ENCODE measurements at places on chromosomes 12 and 14.
A peak's percentile ranks its signal among the peaks of the same experiment; 100 is the strongest.

DNA sequence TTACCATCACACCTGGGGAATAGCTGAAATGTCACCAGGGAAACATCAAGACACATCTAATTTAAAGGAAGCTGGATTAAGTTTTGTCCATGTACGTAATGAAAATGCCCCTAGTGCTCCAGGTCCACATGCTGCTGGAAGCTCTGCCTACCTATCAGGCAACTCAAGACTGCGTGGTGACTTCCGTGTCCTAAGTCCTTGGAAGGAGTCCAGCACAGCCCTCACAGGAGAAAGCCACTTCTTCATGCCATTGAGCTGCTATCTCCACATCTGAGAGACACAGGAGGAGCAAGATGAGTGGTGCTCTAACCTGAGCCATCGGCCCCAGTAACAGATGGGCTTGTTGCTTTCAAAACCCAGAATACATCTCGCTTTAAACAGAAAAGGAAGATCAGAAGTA is 316.4 kb downstream of the DPF3 start:
- DNase-seq, result no peak

- no peak for DNase-seq
Measured at GRCh38 chr12:21552635-21553328, 26.7 kb downstream of the SPX start.

- no peak for DNase-seq
Measured at GRCh38 chr14:56807386-56808109, 2.7 kb downstream of the OTX2 start.

GRCh38 chr14:34098045-34098984 is 147.4 kb upstream of the EGLN3 start:
- no peak for DNase-seq

GRCh38 chr14:52011523-52011922 is 22.2 kb downstream of the RTRAF start:
- no peak for DNase-seq

DNA sequence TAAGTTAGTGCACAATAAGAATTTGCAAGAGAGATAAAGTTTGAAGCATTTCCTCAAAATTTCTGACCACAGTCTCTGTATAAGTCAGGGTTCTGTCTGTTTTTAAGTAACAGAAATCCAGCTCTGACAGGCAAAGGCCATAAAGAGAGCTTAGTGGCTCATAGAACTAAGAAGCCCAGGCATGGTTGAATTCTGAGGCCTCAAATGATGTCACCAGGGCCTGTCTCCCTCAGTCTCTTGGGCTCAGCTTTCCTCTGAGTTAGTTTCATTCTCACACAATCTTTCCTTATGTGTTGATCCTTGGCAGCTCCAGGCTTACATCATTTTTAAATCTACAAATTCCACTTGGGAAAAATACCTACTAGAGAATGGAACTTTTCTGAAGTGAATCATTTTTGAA is 173.4 kb upstream of the ATP2B1 start:
- no peak for DNase-seq

DNA sequence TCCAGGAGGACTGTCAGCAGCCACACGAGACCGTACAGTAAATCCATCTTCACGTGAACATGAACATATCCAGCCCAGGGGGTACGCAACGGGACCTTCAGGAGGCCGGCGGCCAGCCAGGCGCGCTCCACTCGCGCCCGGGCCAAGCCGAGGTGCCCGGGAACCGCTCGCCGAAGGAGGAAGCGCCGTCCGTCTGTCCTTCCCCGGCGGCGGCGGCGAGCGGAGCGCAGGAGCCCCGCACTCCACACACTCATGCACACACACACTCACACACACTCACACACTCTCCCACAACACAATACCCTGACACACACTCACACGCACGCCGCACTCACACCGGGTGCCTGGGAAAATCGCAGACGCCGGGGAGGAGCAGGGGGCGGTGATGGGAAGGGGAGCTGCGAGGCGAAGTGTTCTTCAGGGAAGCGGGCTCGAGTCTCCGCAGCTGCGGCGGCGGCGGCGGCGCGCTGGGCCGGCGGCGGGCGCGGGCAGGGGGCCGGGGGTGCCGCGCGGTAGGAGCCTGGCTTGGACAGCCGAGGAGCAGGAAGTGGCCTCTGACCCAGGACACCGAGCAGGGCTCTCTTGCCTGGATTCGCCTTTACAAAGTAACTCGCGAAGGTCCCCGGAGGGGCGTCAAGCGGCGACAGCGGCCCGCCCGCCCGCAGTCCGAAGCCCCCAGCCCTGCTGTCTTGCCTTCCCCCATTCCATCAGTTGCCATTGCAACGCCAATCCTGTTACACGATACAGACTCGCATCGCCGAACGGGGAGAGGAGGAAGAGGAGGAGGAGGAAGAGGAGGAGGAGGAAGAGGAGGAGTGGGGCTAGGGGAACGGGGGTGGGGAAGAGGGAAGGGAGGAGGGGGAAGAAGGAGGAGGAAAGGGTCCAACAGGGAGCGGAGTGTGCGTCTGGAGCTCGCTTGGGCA is 601 bp downstream of the MDGA2 start:
- DNase-seq, result no peak

- no peak for DNase-seq
Measured at GRCh38 chr14:25484235-25484634, 434.3 kb upstream of the STXBP6 start.

GRCh38 chr12:116236148-116236731 is 41.3 kb downstream of the MED13L start:
- DNase-seq, result no peak

DNA sequence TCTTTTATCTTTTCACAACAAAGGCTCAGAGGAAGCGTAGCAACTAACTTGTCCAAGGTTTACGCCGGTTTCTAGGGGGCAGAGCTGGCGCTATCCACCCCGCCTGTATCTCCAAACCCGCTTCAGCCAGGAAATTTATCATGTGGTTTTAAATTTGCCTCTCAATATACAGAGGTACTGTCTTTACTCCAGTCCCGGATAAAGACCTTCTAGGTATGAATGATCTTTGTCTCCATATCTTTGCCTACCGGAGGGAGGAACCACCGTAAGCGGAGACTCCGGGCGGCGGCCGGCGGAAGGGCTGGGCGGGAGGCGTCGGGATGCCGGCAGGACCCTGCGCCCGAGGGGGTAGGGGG is 693 bp upstream of the RIMKLB start:
- DNase-seq, result no peak

DNA sequence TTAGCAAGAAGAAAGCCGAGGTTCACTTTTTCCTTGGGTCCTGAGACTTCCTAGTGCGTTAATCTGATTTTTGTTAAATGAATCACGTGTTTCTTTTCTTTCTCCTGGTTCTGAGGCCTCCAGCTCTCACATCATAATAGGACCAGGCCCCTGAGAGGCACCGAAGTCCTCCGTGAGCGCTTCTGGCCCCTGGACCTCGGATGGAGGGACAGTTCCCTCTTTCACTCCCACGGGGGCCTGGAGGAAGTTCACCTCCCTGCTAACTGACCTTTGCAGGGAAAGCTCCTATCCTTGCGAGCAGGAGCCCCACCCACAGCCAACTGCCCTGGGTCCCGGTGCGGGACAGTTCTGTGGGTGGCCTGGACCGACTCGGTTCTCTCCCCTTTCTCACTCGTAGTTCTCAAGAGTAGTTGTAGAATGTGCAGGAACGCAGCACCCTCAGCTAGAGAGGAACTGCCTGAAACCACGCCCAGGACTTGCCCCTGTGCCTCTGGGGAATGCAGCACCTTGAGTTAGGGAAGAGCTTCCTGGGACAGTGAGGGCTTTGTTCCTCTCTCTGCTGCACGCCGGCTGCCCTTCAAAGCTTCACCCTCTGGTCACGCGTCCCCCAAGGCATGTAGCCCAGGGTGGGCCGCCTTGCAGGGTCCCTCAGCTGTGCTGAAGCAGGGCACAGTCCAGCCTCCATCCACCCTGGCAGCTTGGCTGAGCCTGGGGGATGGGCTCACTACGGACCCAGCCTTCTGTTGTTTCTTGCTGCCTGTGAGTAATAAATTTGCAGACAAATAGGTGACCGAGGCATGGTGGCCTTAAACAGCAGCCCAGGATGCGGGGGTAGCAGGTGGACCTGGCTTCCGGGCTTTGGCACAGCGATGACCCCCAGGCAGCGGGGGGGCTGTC is 264.6 kb downstream of the ADGRD1 start:
- DNase-seq, result no peak

- DNase-seq, result no peak
Measured at GRCh38 chr14:47949006-47949405, 273.6 kb upstream of the MDGA2 start.

- no peak for DNase-seq
Measured at GRCh38 chr12:93419388-93420034, 22.2 kb downstream of the UBE2N start.

DNA sequence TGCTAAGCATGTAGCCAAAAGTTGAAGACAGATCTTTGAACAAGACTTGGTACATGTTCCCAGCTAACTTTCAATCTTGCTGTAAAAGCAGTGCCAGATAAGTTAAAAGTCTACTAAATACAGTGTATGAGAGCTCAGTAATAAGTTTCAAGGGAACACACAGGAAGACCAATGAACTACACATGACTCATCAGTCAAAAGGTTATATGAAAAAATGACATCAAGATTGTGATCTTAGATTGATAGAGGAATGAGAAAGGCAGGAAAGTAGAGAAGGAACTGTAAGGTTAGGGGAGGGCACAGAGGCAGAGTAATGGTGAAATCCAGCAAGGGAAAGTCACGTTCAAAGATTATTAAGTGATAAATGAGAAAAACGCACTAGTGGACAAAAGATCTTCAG is 249.9 kb upstream of the FLRT2 start:
- no peak for DNase-seq

DNA sequence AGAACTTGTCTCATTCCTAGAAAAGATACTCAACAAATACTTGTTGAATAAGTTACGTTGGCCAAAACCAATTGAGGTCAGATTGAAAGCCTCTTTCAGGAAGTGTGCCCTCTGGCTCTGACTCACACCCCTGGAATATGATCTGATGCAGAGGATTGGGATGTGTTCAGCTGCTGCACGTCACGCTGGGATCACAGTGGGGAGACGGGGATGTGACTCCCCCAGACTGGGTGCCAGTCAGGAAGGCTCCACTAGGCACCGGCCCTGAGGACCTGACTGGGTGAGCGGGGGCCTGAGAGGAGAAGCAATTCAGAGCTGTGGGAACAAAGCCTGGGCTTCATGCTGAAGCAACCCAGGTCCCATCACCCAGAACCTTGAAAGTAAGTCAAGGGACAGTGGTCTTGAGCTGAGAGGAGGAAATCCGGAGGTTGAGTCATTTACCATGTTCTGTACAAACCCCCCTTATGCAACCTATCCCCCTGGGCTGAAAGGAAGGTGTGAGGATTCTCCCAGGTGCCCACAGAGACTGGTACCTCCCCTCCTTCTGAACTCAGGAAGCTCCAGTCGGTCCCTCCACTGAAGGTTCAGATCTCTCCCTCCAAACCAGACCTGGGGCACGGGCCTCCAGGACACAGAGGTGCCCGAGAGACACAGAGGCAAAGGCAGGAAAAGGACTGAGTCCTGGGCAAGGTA is 3.9 kb downstream of the CEBPE start:
- no peak for DNase-seq

GRCh38 chr12:42834062-42834461 is 244.5 kb upstream of the PRICKLE1 start:
- no peak for DNase-seq

GRCh38 chr14:24853446-24853845 is 196.5 kb downstream of the STXBP6 start:
- DNase-seq, result no peak

DNA sequence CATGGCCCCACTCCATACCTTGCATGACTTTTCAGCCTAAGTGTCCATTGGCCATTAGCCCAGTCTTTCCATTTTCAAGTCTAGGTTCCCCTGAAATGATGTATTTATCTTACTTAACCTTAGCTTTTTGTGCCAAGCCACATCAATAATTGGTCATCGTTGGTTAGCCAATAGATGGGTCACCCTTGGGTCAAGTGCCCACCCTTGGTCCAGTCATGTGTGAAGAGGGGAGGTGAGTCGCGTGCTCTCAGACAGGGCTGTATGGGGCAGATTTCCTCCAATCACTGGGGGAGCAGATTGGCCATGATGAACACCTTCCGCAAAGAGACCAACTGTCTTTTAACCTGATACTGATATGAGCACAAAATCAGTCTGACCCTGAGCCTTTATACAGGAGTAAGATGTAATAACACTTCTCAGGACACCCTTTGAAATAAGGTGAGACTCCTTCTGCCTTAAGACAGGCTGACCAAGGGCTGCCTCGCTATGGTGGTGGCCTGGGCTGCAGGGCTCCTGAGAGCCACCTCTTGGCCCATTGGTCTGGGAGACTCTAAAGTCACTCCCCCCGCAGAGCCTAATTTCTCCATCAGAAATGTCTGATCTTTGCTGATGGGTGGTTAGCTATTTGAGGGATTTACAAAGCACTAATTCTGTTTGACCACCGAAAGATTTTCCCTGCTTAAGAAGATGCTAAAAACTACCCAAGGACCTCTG is 143.2 kb downstream of the ZFP36L1 start:
- DNase-seq, result peak; percentile 28

- no peak for DNase-seq
Measured at GRCh38 chr12:1094714-1095113, 103.7 kb downstream of the ERC1 start.

- DNase-seq, result no peak
Measured at GRCh38 chr14:100283984-100284881, 22.0 kb downstream of the SLC25A29 start.

GRCh38 chr14:75399843-75400775 is 27.7 kb upstream of the JDP2 start:
- DNase-seq, result peak; percentile 95

DNA sequence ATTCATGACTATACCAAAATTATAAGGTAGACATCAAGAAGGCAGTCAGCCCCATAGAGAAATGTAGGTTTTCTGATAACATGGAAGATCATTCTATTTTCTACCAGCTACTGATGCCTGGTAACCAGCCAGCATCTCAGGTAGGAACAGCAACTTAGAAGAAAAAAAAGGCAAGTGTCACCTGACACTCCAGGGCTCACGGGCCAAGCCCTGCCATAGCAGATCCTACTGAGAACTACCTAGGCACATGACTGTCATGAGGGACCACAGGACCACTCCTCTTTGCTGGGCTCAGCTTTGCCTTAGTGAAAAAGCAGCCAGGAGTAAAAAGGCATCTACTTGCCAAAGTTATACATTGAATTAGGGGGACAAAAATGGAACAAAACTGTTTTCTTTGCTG is 33.4 kb downstream of the CORO1C start:
- DNase-seq, result no peak

DNA sequence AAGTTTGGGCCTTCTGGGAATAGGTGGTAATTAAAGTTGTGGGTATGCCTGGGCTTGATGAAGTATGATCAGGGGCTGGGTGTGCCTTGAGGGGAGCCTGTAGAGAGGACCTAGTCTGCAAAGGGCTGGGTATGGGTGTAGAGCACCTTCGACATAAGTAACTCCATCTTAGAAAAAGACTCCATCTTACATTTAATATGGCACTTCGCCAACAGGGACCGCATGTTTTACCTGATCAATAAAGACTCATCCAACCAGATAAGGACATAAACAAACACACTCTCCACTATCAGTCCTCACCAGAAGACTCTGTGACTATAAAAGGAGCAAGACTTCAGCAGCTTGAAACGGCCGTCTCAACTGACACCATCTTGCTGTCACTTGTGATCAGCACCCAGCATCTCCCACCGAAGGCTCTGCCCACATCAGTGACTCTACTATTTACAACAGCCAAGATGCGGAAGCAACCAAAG is 23.5 kb upstream of the GPR68 start:
- no peak for DNase-seq

- DNase-seq, result no peak
Measured at GRCh38 chr12:108215458-108215857, 86.4 kb downstream of the WSCD2 start.
